Bone marrow (tissue), 2 donors: ENCODE measurements at places on chromosomes 3 and 15.

GRCh38 chr3:81888914-81889557, 127.6 kb upstream of the GBE1 start:
- DNase-seq = no peak

GRCh38 chr15:69798481-69799250, 299.1 kb downstream of the TLE3 start:
- DNase-seq = no peak

DNA sequence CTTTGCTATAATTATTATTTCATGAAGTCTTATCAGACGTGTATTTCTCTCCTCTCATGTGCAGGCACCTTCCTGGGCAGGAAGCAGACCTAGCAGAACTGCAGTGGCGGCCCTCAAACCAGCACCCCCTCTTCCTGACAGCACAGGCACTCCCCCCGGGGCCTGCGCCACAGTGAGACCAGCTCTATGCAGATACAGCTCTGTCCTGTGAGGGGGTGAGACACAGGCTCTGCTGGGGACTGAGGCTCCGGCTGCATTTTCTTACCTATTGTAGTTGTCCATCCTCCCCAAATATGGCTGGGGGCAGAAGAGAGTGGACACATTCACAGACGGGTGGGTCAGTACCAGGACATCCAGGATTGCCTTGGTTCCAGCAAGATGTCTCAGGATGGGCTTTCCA, 5.0 kb downstream of the CISH start:
- DNase-seq = no peak

DNA sequence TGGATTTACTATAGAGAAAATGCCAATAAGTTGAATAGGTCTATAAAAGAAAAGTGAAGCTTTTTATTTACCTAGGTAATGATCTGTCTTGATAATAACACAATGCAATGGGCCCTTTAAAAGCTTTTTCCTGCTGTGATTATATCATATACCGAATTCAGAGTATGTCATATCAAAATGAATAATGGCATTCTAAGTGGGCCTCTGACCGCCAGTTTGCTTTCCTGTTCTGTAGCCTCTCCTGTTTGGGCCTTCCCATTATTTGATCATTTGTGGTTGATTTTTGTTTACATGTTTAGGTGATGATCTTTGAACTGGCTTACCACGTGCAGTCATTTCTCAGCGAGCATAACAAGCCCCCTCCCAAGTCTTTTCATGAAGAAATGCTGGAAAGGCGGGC, 14.9 kb downstream of the EIF2AK4 start:
- no peak for DNase-seq

DNA sequence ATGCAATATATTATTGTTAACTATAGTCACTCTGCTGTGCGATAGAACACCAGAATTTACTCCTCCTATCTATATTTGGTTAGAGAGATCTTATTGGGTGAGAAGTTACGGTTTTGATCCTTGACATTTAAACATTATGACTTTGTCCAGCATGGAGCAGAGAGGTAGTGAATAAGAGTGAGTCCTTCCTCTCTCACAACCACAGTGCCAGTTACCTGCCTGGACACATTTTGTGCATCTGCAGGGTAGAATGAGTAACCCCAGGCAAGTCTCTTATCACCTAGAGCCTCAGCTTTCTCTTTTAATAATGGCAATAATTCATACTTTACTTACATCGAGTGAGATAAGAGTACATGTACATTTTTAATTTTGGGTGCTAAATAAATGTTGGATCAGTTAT, 24.1 kb downstream of the KAT2B start:
- no peak for DNase-seq

- DNase-seq = no peak
Measured at GRCh38 chr15:80068578-80068977, 9.1 kb downstream of the ZFAND6 start.

DNA sequence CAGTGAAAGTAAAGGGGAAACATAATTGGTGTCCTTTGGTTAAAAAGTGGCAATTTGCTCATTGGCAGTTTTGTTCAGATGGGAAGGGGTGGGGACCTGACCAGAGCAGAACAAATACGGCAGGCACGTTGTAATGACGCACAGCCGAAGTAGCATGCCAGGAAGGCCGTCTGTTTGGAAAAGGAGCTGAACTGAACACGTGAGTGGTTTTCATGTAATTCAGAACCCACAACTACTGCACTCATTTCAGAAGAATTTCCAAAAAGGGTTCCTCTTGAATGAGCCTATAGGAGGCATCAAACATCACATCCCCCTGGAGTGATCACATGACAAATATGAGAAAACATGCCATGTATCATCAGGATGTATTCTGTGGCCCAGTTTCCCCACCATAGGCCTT, 42.9 kb upstream of the LMCD1 start:
- no peak for DNase-seq

- no peak for DNase-seq
Measured at GRCh38 chr3:66466606-66467270, 34.1 kb downstream of the LRIG1 start.

GRCh38 chr15:77975332-77976094, 102.0 kb downstream of the TBC1D2B start:
- DNase-seq = no peak

DNA sequence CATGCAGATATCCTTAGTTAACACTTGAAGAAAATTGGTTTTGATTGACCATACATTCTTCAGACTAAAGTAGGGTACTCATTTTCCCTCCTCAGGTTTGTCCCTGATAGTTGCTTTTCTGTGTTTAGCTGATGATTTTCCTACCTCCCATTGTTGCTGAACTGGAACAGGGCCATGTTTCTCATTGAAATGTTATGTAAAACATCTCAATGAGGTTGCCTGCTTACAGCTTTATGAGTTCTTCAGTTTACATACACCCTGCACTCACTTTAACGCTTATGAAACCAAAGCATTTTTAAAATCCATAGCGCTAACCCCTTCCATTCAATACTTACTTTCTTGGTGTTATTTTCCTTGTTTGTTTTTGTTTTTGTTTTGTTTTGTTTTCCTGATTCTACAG, 61.9 kb downstream of the HMG20A start:
- DNase-seq = no peak

GRCh38 chr3:72154391-72155335, 369.7 kb upstream of the PROK2 start:
- DNase-seq = no peak

DNA sequence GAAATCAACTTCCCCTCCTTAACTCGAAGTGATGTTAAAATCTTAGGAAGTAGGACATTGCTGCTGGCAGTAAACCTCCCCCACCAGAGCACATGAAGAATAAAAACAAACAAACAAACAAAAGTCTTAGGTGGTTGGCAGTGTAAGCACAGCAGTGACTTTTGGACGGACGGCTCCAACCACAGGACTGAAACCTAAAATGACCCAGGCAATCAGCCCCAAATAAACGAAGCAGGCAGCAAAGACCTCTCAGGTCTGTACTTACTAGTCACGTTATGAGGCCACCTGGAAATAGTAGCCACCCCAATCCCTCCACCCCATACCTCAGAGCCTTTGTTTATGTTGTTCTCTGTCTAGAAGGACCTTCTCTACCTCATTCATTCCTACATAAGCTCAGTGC, 33.5 kb upstream of the HES1 start:
- no peak for DNase-seq

- no peak for DNase-seq
Measured at GRCh38 chr3:87076946-87077345, 86.0 kb upstream of the VGLL3 start.

- no peak for DNase-seq
Measured at GRCh38 chr3:126117786-126118185, 33.9 kb upstream of the SLC41A3 start.

DNA sequence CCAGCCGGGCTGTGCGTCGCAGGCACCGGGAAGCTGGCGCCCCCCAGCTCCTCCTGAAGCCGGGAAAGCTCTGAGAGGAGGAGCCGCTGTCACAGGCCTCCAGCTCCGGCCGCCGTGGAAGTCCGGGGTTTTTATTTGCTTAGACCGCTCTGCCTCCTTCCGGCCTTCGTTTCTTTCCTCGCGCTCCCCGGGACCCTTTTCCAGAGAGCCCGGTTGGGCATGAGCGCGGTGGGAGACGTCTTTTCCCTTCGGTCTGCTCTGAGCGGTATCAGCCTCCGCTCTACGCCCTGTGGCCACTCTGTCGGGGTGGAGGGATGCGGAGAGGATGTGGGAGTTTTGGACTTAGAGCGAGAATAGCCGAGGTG, 559 bp downstream of the SENP5 start:
- DNase-seq = no peak

GRCh38 chr3:128170866-128171516, 17.7 kb downstream of the EEFSEC start:
- peak; percentile 78 for DNase-seq

DNA sequence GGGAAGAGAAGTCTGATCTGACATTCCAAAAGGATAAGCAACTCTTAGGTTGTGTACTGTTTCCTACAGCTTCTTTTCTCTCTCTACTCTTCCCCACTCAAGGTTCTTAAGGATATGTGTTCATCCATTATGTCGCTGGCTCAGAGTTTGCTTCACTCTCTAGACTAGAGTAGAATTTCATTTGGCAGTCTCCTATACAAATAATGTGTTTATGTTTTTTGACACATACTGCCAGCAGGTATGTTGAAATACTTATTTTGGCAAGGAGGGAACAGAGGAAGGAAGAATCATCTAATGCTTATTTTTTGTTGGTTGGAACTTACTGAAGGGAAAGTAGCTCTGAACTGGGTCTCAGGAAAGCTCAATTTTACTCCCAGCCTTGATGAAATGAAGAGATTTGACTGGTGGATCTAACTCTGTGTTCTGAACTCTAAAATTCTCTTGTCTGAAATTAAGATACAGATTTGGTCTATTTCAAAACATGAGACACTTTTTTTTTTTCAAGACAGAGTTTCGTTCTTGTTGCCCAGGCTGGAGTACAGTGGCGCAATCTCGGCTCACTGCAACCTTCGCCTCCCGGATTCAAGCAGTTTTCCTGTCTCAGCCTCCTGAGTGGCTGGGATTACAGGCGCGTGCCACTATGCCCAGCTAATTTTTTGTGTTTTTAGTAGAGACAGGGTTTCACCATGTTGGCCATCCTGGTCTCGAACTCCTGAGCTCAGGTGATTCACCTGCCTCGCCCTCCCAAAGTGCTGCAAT, 7.6 kb upstream of the EMC3 start:
- no peak for DNase-seq

DNA sequence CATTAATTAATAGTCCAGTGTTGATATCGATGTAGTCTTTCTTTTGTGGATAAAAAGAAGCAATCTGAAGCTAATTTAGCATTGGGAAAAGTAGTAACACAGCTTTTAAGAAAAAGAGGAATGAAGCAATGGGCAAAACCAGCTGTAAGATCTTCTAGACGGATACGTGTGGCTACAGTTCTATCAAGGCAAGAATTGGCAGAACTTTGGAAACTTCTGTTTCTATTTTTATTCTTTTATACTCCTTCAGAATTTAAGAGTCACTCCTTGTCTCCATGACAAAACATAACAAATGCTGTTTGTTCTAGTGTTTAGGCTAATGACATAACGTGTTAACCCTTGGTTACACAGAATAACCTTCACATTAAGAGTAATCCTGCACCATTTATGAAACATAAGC, 289.2 kb downstream of the ROBO2 start:
- no peak for DNase-seq

DNA sequence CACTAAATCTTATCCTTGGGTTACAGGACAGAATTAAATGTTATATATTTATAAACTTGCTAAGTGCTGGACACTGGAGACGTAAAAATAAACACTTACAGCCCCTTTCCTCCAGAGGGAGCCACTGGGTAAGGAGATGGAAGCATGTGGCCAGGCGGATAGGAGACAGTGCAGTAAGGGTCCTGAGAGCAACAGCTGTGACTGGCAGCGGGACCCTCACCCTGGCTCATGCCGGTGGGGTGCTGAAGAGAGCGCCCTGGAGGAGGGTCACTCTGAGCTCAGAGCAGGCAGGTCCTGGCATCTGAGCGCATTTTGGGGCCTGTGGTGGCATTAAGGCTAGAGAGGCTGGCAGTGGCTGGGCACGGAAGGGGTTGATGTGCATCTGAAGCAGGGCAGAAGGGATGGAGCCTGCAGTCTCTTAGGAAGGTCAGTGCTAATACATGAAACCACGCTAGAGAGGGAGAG, 16.0 kb downstream of the SEC61A1 start:
- no peak for DNase-seq

- DNase-seq = no peak
Measured at GRCh38 chr3:122642935-122643334, 37.7 kb upstream of the PARP14 start.

DNA sequence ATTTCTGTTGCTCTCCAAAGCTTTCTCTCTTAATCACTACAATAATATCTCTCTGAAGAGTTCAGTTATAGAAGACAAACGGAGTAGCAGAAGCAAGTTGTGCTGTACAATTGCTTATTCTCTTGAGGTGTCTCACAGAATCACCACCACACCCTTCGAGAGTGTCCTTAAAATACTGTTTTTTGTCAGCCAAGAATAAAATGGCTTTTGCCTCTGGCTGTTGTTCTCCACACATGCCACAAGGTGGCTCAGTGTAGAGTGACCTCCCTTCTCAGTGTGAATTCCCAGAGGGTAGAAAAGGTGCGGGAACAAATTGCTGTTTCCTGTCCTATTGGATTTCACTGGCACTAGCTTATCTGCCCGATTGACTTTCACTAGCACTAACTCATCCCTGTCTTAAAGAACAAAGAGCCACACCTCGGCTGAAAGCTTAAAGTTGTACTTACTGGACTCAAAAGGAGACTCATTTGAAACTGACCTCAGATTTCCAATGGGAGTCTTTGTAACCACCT, 134.2 kb upstream of the SATB1 start:
- peak; percentile 21 for DNase-seq

DNA sequence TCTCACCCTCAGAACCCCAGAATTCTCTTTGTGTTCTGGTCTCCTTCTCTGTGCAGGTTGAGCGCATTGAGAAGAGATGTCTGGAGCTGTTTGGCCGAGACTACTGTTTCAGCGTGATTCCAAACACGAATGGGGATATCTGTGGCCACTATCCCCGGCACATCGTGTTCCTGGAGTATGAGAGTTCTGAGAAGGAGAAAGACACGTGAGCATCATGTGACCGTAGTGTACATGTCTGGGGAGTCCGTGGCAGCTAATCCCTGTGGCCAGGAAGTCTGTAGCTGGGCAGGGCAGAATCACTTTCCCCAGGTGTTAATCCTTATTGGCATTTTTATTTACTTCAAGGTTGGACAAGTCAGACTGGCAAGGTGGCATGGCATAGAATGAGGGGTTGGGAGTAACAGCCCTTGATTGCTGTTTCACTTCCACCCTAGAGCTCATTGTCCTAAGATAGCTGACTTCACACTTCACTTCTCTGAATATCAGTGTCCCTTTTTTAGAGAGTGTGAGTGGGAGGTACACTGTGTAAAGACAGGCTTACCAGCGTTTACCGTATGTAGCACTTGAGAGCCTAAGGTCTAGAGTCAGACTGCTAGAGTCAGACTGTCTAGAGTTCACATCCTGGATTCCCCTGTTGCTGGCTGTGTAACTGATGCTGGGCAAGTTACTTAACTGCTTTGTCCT, 4.4 kb downstream of the MTMR14 start:
- no peak for DNase-seq

DNA sequence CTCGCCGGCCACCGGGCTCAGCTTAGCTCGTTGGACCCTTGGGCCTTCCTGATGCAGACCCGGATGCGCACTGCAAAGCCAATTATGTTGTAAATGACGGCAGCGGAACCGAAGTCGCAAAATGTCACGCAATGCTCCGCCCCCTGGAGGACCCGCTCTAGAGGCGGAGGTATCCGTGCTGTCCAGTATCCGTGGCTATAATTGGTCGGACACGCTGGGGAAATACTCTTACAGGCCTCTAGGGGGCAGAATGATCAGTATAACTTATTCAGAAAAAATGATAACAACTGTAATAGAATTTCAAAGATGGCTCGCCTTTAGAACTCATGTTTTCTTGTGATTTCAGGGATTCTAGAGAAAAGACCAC, at the start of gene PRR23B:
PRR23B (minus strand) TSS at position 59 of the 367 bp plus-strand sequence. CDS start 265 bp downstream, outside the sequence.
- no peak for DNase-seq

GRCh38 chr3:161913786-161914389, 417.3 kb downstream of the OTOL1 start:
- DNase-seq = peak; percentile 22

GRCh38 chr3:36520241-36521006, 140.1 kb downstream of the STAC start:
- DNase-seq = no peak
